ENCODE measurements at places on chromosomes 11 and 22.

DNA sequence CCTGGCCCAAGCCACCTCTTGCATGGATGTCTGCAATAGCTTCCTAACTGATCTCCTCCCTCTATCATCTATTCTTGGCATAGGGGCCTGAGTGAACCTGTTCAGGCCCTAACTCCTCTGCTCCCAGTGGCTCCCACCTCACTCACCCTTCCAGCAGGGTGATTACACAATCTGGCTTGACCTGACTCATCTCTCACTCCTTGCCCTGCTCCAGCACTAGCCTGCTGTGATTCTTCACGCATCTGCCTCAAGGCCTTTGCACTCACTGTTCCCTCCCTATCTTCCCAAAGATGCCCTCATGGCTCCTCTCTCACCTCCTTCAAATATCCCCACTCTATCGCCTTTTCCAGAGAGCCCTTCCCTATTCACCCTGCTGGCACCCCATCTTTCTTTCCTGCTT lies 10.5 kb downstream of the SCN4B start:
- no peak for DNase-seq

DNA sequence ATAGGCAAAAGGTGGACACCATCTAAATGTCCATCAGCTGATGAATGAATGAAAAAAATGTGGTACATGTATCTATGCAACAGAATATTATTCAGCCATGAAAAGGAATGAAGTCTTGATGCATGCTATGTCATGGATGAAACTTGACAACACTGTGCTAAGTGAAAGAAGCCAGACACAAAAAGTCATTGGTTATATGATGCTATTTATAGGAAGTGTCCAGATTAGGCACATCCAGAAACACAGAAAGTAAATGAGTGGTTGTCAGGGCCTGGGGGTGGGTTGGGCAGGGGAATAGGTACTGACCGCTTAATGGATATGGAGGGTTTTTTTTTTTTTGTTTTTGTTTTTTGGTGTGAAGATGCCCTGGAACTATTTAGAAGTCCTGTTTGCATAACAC lies 21.7 kb upstream of the MN1 start:
- no peak for DNase-seq

DNA sequence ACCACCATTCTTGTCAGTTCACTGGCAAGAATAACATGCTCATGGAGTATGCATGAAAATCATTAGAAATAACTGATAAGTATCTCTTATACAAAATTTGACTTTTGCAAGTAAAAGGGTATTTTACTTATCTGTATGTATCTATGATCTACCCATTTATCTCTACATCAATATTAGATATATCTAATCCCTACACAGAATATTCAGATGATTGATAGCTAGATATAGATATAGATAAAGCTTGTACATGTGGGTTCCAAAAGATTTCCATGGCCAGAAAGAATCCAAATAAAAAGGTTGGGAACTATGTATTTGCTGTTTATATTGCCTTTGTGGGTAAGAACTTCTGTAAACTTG lies 185.5 kb downstream of the MAML2 start:
- no peak for DNase-seq

DNA sequence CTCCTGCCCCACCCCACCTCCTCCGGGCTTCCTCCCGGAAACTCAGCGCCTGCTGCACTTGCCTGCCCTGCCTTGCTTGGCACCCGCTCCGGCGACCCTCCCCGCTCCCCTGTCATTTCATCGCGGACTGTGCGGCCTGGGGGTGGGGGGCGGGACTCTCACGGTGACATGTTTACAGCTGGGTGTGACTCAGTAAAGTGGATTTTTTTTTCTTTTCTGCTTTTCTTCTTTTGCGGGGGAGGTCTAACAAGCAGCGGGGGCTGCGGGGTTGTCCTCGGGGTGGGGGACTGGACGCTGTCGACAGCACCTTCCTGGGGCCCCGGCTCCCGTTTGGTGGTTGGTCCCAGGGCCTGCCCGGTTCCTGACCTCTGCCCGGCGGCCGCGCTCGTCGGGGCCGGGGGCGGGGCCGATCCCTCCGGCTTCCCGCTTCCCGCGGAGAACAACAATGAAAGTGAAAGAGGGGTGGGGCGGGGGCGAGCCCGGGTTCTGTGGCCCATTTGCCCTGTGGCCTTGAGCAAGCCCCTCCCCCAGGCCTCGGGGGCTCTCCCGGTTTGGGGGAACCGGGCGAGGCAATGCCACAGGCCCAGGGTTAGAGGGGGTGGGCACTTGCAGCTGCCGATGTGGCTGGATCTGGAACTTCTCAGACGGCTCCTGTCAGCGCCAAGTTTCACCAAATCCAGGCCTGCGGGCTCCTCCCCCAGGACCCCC lies 975 bp upstream of the MDK start:
- DNase-seq, result no peak

DNA sequence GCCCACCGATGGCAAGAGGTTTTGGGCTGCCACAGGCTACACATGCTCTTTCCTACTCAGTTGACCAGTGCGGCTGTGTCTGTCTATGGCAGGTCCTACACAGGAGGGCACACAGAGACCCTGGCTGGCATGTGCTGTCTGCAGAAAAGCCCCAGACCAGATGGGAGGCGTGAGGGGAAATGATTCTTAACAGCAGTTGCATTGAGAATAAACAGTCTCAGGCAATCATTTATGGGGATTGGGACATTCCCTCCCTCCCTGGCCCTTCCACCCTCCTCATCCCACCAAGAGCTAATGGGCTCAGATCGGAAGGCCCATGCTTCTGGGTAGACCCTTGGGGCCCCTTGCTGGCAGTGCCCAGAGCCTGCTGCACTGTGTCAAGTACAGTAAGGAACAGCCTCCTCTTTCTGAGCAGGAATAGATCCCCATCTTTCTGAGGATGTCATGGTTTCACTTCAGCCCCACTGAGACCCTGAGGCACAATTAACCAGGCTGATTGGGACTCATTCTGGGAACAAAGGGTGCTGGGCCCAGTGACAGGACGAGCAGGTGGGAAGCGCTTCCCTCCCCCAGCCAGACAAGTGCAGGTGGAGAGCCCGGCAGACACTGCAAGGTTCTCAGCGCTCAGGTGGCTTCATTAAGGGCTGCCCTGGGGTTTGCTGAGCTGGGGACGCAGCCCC lies 28.3 kb downstream of the TSPAN18 start:
- no peak for DNase-seq

DNA sequence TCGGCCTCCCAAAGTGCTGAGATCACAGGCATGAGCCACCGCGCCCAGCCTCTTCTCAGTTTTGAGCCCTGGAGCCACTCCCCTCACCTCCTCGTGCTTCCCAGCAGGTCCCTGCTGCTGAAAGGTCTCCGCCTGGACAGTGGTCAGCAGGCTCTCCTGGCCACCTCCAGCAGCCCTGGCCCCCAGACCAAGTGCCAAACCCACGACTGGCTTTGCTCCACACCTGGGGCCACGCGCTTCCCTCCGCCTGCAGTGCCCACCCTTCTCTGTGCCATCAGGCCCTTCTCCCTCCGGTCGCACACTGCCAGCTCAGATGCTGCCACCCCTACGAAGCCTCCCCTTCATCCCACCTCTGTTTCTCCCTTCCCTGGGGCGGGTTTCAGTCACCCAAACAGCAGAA lies 12.8 kb downstream of the FRMD8 start:
- DNase-seq, result no peak

GRCh38 chr11:6653097-6653496 lies 2.5 kb downstream of the DCHS1 start:
- DNase-seq, result no peak

GRCh38 chr11:96114178-96115064 lies 190.5 kb upstream of the MTMR2 start:
- DNase-seq, result no peak

- no peak for DNase-seq
Measured at GRCh38 chr11:57539342-57539741, 1.9 kb downstream of the SMTNL1 start.

GRCh38 chr11:74687237-74688023 lies 43.8 kb downstream of the CHRDL2 start:
- DNase-seq, result no peak

GRCh38 chr11:117022526-117022925 lies 75.7 kb downstream of the SIK3 start:
- DNase-seq, result no peak

Measured in HFF-Myc (cell line).